ENCODE measurements at places on chromosomes 16 and 17.

- DNase-seq = no peak
These were observed 92.9 kb downstream of the GPR139 start for GRCh38 chr16:19980632-19981265.

DNA sequence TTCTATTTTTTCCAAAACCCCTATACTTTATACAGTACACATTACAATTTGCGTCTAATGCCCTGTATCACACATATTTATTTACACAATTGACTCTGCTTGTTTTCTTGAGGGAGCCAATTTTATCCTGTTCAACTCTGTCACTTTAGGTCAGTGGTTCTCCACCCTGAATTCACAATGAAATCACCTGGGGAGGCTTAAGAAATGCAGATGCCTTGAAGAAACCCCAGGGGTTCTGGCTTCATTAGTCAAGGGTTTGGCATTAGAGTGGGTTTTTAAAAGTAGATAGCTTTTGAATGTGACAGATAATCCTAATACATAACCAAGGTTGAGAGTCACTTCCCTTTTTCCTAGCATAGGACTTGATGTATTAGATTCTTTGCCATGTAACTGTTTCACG is 398.6 kb upstream of the ERCC4 start:
- no peak for DNase-seq

- peak; percentile 28 for DNase-seq
These were observed 973 bp upstream of the UBTF start for GRCh38 chr17:44220213-44221083.

GRCh38 chr17:53560953-53561352 is 261.8 kb upstream of the KIF2B start:
- DNase-seq = no peak

GRCh38 chr17:7388856-7389255 is 5.5 kb downstream of the PLSCR3 start:
- no peak for DNase-seq

DNA sequence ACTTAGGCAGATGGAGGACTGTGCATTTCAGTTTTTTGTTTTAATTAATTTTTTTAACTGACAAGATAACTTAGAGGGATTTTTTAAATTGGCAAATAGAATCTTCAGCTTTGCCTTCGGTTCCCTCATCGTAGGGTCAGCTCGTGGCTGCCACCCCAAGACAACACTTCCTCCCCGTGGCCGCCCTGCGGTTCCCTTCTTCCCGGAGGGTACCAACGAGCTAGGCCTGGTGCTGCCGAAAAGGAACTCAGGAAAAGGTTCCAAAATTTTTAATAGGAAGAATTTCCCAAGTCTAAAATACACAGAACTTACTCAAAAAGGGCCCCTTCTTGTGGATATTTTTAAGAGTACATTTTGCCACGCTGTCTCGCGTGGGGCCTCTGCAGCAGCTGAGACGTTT is 210.4 kb upstream of the CHMP6 start:
- no peak for DNase-seq

- no peak for DNase-seq
These were observed 26.7 kb upstream of the JPT2 start for GRCh38 chr16:1651094-1651973.

GRCh38 chr17:251531-251930 is 70.1 kb upstream of the DOC2B start:
- DNase-seq = no peak

DNA sequence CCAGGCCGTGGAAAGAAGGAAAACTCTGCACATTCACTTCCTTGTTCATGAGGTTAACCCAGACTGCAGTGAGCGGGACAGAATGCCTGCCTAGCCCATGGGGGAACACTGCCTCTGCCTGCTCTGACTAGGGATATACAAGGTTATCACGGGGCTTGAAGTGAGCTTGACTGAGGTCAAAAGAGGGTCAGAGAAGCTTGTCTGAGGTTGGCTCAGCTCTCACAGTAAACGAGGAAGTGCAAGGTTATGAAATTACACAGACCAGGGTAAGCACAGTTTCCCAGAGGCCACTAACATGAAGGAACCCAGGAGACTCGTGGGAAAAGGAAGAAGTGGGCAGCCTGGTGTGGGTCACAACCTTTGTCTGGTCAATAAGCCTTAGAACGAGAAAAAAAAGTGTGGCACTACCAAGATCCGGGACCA is 28.7 kb downstream of the HIC1 start:
- DNase-seq = no peak

GRCh38 chr17:77827511-77827910 is 131.0 kb upstream of the TNRC6C start:
- DNase-seq = no peak

DNA sequence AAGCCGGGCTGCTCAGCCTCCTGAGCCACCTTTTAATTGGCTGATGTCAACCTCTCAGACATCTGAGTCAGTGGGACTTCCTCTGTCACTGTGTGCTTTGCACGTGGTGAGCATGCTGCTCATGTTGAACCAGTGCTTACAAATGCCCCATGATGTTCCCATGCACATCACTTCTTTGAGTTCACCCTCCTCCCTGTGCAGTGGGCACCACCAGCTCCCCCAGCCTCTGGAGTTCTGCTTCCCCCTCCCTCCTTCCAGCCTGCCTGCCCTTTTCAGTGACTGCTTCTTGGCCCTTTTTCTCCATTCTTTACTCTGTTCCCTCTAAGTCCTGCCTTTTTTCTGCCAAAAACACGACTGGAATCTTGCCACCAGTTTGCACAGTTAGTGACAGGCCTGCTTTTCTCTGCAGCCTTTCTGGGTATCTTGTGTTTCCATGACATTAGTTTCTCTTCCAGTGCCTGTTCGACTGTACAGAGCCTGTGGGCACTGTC is 41.6 kb downstream of the USP10 start:
- no peak for DNase-seq

DNA sequence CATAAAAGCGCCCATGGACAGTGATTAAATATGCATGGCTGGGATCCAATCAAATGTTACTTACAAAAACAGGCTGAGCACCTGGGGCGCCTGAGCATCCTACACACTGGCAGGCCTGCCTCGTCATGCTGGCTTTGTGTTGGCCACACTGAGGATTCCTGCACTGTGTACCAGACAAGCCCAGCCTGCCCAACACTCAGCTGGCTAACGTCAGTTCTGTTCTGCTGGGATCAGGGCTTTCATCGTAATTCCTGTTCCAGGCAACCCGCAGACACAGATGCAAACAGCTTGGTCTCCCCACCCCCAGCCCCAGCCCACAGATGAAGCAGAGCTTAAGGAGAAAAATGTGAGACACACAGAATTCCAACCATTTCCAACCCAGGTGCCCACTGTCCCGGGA is 30.7 kb downstream of the PIMREG start:
- no peak for DNase-seq

DNA sequence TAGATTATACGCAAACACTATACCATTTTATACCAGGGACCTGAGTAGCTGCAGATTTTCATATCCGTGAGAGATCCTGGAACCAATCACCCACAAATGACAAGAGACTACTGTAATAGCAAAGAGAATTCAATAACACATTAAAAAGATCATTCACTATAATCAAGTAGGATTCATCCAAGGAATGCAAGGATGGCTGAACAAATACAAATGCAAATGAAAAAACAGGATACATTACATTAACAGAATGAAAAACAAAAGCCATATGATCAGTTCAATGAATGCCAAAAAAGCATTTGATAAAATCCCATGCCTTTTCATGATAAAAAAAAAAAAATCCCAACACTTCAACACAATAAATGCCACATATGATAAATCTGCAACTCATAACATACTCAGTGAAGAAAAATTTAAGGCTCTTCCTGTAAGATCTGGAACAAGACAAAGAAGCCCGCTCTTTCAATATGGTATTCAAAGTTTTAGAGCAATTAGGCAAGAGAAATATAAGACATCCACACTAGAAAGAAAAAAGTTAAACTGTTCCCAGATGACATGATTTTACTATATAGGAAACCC is 29.0 kb downstream of the N4BP1 start:
- no peak for DNase-seq

- no peak for DNase-seq
These were observed 198.7 kb downstream of the KIF2B start for GRCh38 chr17:54021418-54021817.

GRCh38 chr17:47338026-47338425 is 14.3 kb downstream of the EFCAB13 start:
- no peak for DNase-seq

- no peak for DNase-seq
These were observed 33.0 kb upstream of the FOXJ1 start for GRCh38 chr17:76174037-76174436.

DNA sequence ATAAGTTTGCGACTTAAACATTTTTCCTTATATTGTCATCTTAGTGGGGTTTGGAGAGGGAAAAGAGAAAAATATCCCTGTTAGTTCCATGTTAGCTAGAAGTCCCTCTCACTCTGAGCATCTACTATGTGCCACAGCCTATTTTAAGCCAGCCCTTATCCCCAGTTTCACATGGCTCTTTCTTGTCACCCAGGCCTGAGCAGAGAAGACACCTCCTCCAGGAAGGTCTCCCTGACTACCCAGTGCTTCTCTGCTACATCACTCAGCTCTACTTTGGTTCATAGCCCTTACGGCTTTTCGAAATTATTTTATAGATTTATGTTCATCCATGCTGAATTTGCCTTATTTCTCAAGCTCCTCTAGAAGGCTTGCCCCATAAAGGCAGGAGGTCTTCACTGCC is 7.2 kb upstream of the MAP2K3 start:
- DNase-seq = no peak

GRCh38 chr16:84916850-84917249 is 94.5 kb downstream of the ZDHHC7 start:
- no peak for DNase-seq

Measured in renal pelvis (tissue), 12 donors.